Activated T-helper 2 cell treated with anti-CD3 and anti-CD28 coated beads, Interferon-gamma antibody, Interleukin-2, Interleukin-4, amounts not matched to agents 10 μg/mL and 5 μg/mL and 100 μg/mL, durations not matched to agents 14 hours and 24 hours and 36 hours (primary cell): ENCODE measurements at places on chromosomes 1 and 21.

- DNase-seq, result no peak
- H3K27ac ChIP-seq, result peak overlapping the region; percentile 95
- H3K36me3 ChIP-seq, result peaks cover 20% of the 10 kb centered on the region
- H3K4me3 ChIP-seq, result peak overlapping the region; percentile 89
Observed at GRCh38 chr1:205211839-205212536, 486 bp upstream of the DSTYK start.

GRCh38 chr1:60950224-60951063, 131.9 kb upstream of the NFIA start:
- no peak overlapping the region for H3K4me3 ChIP-seq
- H3K4me1 ChIP-seq, result no peaks in the 10 kb centered on the region
- no peak for DNase-seq
- H3K36me3 ChIP-seq, result no peaks in the 10 kb centered on the region

DNA sequence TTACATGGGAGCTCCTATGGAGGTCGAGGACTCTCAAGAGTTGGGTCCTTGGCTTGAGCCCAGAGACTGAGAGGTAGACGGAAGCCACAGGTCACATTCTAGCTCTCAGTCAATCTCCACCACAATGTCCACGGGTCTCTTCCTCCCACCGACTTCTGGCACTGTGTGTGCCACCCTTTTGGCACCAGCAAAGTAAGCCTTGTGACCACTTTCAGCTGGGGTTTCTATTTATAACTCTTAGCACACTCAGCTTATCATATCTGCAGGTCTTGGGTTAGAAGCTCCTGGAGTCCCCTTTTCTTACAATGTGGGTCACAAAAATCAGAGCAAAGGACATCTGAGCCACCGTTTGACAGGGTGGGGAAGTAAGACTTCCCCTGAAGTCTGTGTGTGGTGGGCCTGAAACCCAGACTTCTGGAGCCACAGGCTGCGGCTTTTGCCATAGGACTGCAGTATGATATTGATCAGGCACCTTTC, 28.3 kb downstream of the NCMAP start:
- H3K27ac ChIP-seq, result no peak overlapping the region
- H3K36me3 ChIP-seq, result no peaks in the 10 kb centered on the region
- DNase-seq, result no peak
- no peaks in the 10 kb centered on the region for H3K4me1 ChIP-seq
- H3K4me3 ChIP-seq, result no peak overlapping the region
- peaks cover 9% of the 10 kb centered on the region for H3K27me3 ChIP-seq

DNA sequence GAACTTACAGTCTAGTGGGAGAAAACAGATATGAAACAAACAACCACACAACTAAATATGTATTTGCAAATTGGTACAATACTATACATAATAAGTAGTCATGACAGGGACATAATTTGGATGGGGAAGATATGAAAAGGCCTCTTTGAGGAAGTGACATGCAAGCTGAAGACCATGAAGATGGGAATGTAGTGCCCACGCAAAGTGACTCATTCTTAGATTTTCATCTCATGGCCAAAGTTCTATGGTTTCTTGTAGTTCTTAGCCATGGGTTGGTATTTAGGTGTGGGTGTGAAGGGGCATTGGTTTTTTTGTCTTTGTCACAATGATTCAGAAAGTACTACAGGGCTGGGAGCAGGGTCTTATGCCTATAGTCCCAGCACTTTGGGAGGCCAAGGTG, 105.4 kb upstream of the FAM78B start:
- no peaks in the 10 kb centered on the region for H3K36me3 ChIP-seq
- H3K27ac ChIP-seq, result no peak overlapping the region
- no peak overlapping the region for H3K4me3 ChIP-seq

DNA sequence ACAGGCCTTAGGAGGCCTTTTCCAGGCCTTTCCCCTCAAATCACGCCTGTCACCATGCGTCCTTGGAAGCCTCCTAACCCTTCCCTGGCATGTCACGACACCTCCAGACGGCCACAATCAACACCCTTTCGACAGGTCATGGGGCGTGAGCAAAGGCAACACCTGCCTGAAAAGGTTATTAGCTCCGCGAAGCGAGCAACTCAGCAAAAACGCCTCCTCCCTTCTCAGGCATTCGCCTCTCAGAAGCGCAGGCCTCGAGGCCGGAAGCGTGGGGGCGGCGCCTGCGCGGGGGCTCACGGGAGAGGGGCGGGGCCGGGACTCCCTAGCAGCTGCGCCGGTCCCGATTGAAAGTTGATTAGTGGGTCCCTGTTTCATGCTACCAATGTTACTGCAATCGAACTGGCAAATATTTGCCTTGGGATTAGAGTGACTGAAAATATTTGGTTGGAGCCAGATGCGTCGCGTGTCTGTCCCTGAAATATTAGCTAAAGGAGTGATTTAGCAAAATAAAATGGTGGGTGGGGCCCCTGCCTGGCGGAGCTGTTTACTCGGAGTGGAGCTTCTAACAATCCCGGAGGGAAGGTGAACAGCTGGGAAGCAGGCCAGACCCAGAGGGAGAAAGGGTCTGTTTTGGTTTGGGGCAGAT, 44.9 kb downstream of the GFI1 start:
- H3K4me1 ChIP-seq, result peaks cover 26% of the 10 kb centered on the region
- no peak overlapping the region for H3K4me3 ChIP-seq
- no peak for DNase-seq
- H3K27me3 ChIP-seq, result no peaks in the 10 kb centered on the region
- no peaks in the 10 kb centered on the region for H3K36me3 ChIP-seq

DNA sequence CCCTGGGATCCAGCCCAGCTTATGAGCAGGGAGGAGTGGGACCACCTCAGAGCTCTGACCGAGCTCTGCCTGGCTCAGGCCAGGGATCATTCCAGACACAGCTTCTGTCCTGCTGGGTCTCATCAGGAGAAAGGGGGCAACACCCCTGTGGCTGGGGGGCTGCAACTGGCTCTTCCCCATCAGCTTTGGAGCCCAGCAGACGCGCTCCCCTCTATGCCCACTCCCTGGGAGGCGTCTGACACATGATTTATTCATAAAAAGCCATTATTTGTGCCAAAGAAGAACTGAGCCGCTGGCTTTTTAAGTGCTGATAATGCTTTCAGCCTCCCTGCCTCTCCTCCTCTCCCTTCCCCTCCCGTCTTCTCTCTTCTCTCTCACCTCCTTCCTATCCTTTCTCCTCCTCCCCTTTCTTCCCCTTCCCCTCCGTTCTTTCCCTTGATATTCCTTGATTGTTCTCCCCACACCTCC, 25.0 kb downstream of the FOXO6 start:
- no peaks in the 10 kb centered on the region for H3K36me3 ChIP-seq
- H3K4me1 ChIP-seq, result peaks cover 7% of the 10 kb centered on the region
- no peak for DNase-seq
- H3K27me3 ChIP-seq, result peaks cover 48% of the 10 kb centered on the region
- H3K4me3 ChIP-seq, result no peak overlapping the region

DNA sequence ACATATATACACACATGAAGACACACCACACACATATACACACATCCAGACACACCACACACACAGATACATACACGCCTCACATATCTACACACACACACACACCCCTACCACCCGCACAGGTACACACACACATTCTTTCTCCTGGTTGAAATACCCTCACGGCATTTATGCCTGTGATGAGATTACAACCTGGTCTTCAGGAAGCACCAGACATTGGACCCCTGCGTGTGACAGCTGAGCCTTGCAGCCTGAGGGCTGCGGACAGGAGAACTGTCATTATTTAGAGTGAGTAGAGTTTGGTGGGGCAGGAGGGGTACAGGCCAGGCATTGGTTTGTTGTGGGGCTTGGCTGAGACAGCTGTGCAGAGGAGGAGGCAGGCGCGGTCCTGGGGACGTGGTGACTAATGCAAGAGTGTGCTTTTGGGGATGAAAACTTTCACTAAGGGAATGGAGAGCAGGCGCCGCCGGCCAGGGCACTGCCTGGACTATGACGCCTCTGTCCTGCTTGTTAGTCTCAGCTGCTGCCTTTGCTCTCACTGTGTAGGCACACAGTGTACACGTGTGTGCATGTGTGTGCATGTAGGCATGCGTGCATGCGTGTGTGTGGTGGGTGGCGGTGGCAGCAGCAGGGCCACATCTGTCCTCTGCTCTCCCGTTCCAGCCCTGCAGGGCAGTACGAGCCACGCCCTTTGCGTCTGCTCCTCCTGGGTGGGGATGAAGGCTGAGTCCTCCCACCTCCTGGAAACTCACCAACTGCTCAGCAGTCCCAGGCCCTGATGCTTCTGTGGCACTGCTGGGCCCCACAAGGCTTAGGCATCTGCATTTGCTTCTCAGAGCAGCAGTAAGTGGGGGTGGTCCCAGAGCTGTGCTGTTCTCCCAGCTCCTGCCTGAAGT, 57.6 kb downstream of the SPSB1 start:
- peaks cover 1% of the 10 kb centered on the region for H3K4me1 ChIP-seq
- no peak overlapping the region for H3K4me3 ChIP-seq
- H3K27ac ChIP-seq, result no peak overlapping the region
- H3K27me3 ChIP-seq, result no peaks in the 10 kb centered on the region

DNA sequence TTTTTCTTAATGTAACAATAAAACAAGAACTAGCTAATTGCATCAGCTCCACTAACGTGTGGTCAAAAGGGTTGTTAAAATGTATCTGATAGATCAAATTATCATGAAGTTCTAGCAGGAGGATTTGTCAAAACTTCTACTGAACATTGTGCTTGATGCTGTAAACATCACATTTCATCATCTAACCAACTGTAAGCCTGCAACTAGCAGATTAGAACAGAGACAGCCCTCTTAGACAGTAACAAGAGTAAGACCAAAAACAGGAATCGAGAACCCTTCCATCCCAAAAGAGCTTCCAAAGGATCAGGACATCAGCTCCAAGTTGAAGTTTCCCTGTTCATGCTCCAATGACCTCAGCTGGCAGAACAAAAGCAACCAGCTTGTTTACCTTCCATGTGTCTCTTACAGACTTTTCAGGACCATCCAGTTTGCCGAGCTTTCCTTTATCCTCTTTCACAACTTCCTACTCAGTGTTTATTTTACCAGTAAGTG, 44.6 kb downstream of the NIBAN1 start:
- H3K4me1 ChIP-seq, result peaks cover 9% of the 10 kb centered on the region
- no peak for DNase-seq
- peaks cover 11% of the 10 kb centered on the region for H3K36me3 ChIP-seq
- no peak overlapping the region for H3K27ac ChIP-seq

DNA sequence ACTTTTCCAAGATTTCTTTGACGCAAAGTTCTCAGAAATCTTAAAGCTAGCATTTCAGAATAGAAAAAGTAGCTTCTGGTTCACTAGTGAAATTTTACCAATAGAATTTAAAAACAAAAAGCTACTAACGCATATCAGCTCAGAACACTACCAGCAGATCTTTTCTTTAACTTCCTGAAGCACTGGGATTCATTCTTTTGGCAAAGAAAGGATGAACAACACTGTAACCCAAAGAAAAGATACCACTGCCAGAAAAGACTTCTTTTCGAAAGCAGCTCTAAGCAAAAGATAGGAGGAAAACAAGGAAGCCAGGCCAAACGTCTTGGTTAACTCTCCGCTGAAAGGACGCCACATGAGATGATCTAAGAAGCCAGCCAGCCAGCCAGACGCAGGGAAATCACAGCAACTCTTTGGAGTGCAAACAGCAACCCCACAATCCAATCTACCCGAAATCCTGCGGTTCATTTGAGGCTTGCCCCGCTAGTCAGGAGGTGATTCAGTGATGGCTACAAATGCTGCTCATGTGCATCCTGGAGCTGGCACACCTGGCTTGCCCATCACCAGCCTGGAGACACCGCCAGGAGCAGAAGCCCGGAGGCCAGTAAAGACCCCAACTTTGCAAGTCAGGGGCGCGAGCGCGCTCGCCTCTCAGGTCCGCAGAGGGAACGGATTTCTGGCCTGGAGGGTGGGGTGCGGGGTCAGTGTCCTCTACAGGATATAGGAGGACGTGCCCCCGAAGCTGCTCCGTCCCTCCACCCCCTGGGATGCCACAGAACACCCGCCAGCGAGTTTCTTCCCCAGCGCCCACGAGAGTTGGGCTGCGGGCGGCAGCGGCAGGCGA, 812 bp downstream of the NBPF1 start:
- no peak overlapping the region for H3K27ac ChIP-seq
- no peaks in the 10 kb centered on the region for H3K27me3 ChIP-seq
- no peaks in the 10 kb centered on the region for H3K36me3 ChIP-seq
- no peaks in the 10 kb centered on the region for H3K4me1 ChIP-seq
- peak; percentile 35 for DNase-seq

GRCh38 chr1:3194760-3195479, 125.9 kb downstream of the PRDM16 start:
- no peak overlapping the region for H3K27ac ChIP-seq
- no peak for DNase-seq
- no peaks in the 10 kb centered on the region for H3K27me3 ChIP-seq
- no peaks in the 10 kb centered on the region for H3K4me1 ChIP-seq

- H3K27ac ChIP-seq, result no peak overlapping the region
- no peak for DNase-seq
- peaks cover 25% of the 10 kb centered on the region for H3K4me1 ChIP-seq
- no peak overlapping the region for H3K4me3 ChIP-seq
- no peaks in the 10 kb centered on the region for H3K27me3 ChIP-seq
Observed at GRCh38 chr1:17014671-17015567, 3.2 kb upstream of the ATP13A2 start.

DNA sequence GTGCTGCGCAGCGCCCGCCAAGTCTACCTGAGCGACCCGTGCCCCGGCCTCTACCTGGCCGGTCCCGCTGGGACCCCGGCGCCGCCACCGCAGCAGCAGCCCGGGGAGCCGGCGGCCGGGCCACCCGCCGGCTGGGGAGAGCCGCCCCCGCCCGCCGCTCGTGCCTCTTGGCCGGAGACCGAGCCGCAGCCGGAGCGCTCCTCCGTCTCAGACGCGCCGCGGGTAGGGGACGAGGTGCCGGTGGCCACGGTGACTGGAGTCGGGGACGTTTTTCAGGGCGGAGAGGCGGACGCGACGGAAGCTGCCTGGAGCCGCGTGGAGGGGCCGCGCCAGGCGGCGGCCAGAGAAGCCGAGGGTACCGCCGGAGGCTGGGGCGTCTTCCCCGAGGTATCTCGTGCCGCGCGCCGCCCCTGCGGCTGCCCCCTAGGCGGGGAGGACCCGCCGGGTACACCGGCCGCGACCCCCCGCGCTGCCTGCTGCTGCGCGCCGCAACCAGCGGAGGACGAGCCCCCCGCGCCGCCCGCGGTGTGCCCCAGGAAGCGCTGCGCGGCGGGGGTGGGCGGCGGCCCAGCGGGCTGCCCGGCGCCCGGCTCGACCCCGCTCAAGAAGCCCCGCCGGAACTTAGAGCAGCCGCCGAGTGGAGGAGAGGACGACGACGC, 646 bp downstream of the IER5 start:
- peak overlapping the region; percentile 99 for H3K27ac ChIP-seq
- H3K36me3 ChIP-seq, result peaks cover 49% of the 10 kb centered on the region
- H3K27me3 ChIP-seq, result no peaks in the 10 kb centered on the region
- DNase-seq, result peak; percentile 43

DNA sequence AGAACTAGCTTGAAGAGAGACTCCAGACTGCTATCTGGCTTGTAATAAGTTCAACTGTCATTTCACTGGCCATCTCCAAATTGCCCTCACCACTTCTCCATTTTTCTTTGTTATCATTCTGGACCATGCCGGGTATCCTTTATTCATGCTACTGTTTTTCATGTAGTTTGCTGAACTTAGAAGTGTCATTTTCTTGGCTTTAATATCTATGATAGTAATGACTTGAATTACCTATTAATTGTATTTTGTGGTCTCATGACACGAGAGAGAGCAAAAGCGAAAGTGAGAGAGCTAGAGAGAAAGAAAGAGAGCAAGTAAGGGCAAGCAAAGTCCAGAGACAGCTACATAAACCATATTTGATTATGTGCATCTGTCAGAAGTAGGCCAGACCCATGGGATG, 184.9 kb upstream of the ATP1B1 start:
- H3K4me1 ChIP-seq, result peaks cover 9% of the 10 kb centered on the region
- H3K27me3 ChIP-seq, result peaks cover 10% of the 10 kb centered on the region
- no peak overlapping the region for H3K27ac ChIP-seq
- H3K36me3 ChIP-seq, result no peaks in the 10 kb centered on the region
- DNase-seq, result no peak

- no peak overlapping the region for H3K27ac ChIP-seq
- no peak for DNase-seq
- no peaks in the 10 kb centered on the region for H3K27me3 ChIP-seq
- no peak overlapping the region for H3K4me3 ChIP-seq
- peaks cover 33% of the 10 kb centered on the region for H3K36me3 ChIP-seq
Observed at GRCh38 chr1:235021321-235021720, 107.3 kb downstream of the TOMM20 start.
